ENCODE measurements at places on chromosomes 3 and 15. TPM values are rescaled to one million over a fixed set of nuclear protein-coding genes. Genes with fewer than 3 reads are reported as not detected.

AMIGO3 gene
- not detected for total RNA-seq

CASR gene
- total RNA-seq: not detected

TCAIM gene
- total RNA-seq: 21.5 TPM

PARP6 gene
- total RNA-seq: 13.4 TPM

SPTBN5 gene
- total RNA-seq: under 0.01 TPM

- DNase-seq: no peak
These were observed 211.5 kb downstream of the RORA start for GRCh38 chr15:61017627-61018026.

- DNase-seq: no peak
These were observed 239.2 kb downstream of the GABRG3 start for GRCh38 chr15:27210176-27210575.

GRCh38 chr15:31300981-31301672, 25.5 kb upstream of the KLF13 start:
- no peak for DNase-seq

- no peak for DNase-seq
These were observed 94.8 kb upstream of the FEZF2 start for GRCh38 chr3:62467966-62468722.

DNA sequence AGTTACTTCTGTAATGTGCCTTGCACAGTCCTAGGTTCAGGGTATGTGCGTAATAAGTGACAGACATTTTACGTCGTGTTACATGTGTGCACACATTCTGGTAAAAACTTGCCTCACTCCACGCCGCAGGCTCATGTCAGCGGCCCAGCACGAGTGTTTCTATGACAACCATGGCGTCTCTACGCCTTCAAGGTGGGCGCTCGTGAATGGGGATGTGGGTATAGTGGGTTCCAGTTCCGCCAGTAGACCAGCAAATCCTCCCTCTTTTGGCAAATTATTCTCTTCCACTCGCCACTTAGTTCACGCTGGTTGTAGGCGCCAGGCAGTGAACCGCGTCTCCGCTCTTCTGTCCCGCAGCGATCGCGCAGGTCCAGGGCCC, 40.3 kb downstream of the CHST14 start:
- no peak for DNase-seq

- no peak for DNase-seq
These were observed 146.0 kb downstream of the NUP210 start for GRCh38 chr3:13274125-13274524.

DNA sequence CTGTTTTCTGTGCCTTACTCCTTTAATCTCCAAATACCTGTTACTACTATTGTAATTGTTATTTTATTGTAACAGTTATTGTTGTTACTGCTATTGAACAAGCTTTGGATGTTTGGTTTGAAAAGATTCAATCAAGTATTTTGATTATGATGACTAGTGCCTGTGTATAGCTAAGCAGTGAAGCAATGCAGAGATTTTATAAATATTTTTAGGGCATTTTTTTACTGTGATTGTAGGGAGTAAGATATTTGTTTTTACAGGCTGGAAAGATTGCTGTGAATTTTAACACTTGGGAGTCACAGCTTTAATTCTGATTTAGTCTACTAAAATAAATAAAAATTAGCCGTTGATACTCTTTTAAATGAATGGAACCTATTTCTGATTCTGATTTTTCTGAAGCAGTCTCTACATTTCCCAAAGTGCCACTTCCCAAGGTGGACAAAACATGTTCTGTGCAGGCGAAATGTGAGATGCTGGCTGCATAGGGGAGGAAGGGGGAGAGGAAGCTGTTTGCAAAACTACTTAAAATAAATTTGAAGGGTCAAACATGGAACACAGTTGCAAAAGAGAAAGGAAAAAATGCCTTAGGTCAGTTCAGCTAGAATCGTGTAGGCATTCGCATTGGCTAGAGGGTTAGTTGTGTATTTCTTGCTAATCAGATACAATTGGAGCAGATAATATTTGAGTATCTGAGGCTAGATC, 25.7 kb downstream of the EEFSEC start:
- peak; percentile 15 for DNase-seq

DNA sequence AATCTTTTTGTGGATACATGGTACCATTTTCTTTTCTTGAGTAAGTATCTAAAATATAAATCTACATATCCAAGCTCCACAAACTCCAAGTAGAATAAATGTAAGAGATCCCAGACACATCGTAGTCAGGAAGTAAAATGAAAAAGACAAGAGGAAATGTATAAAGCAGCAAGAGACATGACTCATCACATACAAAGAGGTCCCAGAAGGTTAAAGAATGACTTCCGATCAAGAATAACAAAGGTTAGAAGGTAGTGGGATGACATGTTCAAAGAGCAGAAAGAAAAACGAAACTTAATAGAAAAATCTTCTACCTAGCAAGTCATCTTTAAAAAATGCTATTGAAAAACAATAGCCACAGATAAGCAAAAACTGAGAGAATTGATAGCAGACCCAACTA, 705.8 kb downstream of the NR2F2 start:
- no peak for DNase-seq

DNA sequence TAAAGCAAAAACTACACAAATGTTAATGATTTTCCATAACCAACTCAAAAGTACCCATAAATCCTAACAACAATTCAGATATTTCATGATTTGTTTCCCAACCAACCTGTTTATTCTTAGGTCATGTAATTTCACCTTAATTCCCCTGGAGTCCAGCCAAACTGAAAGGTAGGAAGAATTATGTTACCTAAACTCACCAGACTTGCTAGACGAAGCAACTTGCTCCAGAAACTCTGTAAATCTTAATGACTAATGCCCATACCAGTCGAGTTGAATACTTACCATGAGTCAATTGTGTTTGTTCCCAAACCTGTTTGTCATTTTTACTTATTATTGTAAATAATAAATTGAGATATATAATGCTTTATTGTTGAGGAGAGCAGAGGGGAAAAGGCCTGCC, 1030.0 kb downstream of the TBL1XR1 start:
- no peak for DNase-seq

DNA sequence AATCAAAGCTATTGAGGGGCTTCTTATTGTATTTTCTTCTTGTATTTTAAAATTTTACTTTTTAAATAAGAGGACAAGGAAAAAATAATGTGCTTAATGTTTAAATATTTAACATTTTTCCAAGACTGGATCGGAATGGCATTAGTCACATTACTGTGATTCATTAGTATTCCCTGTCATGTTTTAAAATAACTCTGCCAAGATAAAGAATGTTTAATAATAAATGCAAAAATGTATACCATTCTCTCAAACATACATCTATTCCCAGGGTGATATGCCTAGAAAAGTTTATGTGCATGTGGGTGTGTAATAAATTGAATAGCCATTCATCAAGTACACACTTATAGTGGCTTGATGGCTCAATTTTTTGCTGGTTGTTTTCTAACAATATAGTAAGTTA, 936.1 kb downstream of the PLOD2 start:
- no peak for DNase-seq

GRCh38 chr3:10949197-10949596, 43.4 kb upstream of the SLC6A1 start:
- DNase-seq: no peak

DNA sequence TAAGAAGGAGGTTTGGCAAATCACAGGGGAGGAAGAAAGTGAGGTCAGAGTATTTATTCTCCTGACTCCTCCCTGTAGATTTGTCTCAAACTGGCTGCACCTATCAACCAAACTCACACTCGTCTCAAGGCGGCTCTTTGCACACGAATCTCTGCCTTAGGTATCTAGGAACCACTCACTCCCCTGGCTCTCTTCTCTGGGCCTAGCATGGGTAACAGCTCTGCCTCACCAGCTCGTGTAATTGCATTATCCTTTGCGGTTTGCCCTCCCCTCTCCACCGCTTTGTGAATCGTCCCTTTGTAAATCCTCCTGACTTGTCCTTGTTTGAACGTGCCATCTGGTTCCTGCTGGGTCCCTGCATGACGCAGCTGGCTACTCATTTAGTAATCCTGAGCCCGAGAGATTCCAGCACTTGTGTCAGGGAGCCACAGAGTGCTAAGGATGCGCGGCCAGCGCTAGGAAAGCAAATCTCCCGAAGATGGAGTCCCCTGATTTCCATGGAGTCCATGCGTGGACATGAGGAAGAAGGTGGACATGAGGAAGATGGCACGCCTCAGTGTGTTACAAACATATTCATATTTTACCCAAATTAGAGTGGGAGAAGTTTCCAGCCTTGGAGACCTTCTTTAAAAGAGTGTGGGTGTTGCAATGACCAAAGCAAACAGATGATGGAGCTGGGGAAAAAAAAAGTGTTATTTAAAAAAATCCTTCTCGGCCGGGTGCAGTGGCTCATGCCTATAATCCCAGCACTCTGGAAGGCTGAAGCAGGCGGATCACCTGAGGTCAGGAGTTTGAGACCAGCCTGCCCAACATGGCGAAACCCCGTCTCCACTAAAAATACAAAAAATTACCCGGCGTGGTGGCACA, 26.7 kb downstream of the NRROS start:
- peak; percentile 81 for DNase-seq

GRCh38 chr3:136122006-136122405, 74.1 kb downstream of the MSL2 start:
- DNase-seq: peak; percentile 9
